Stimulated activated CD4-positive, alpha-beta T cell treated with anti-CD3 and anti-CD28 coated beads, Interleukin-1b, Interleukin-23, amount 100 ng/mL, for 1 hour (primary cell): ENCODE measurements at places on chromosomes 6 and 20.
A peak's percentile ranks its signal among the peaks of the same experiment; 100 is the strongest.

DNA sequence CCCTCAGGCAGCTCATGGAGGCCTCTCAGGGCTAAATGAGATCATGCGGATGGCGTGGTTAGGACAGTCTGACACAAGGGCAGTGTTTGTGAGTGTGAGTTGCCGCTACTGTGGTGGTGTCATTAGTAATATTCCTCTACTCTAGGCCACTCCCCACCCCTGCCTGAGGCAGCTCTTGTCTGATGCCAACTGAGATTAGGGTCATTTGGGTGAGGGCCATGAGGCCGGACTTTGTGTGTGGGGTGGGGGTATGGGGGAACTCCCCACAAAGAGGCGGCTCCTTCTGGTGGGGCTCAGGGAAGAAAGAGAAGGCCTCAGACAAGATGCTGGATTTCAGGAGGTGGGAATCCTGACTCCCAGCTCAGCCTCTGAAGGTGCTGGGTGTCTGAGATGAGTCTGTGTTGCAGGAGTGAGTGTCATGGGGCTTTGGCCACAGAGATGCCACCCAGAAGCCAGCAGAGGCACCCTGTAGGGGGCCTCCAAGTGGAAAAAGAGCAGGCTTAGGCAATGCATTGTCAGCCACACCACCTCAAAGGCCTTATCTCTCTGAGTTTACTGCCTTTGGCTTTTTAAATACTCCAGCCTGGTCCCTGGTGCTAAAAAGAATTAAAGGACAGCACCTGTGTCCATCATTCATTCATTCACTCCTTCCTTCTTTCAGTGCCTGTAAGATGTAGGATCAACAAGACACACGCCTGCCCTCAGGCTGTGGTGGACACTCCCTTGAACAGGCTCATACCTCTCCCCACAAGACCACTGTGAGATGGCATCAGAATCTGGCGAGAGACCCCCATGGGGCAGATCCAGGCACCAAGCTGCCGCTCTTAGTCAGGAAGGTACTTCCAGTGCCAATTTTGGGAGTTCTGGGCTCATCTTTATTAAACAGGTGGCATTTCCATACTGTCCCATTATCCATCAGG, 175.2 kb downstream of the MRPL14 start:
- DNase-seq: no peak

- DNase-seq: no peak
Measured at GRCh38 chr6:169964486-169965180, 213.2 kb downstream of the ERMARD start.

- no peak for DNase-seq
Measured at GRCh38 chr6:62681108-62681507, 395.1 kb upstream of the KHDRBS2 start.

- DNase-seq: no peak
Measured at GRCh38 chr6:148037496-148037895, 305.1 kb upstream of the SASH1 start.

GRCh38 chr6:106098383-106099234, 12.5 kb downstream of the PRDM1 start:
- DNase-seq: peak; percentile 43

DNA sequence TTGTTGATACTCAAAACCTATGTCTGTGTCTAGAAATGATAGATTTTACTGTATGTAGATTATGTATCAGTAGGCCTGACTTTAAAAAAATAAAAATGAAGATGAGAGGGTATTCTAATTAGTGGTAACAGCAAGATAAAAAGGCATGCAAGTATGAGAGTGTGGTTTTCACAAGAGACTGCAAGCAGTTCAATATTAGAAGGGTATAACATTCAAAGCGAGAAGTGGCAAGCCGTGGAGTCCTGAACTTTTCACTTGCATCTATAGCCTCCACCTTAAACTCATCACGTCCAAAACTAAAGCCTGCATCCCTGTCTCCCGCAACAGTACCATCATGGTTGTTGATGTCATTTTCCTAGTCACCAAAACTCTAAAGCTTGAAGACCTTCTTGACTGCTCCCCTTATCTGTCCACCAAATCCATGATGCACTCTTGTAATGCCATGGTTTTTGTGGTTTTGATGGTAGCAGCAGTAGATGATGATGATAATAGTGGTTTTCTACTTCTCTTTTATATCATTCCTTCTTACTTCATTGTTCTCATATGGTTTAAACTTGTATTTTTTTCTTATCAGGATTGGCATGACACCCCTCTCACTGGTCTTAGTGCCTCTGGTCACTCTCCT, 9.2 kb upstream of the CGA start:
- no peak for DNase-seq
